ENCODE measurements at places on chromosomes 6 and 20.

DNA sequence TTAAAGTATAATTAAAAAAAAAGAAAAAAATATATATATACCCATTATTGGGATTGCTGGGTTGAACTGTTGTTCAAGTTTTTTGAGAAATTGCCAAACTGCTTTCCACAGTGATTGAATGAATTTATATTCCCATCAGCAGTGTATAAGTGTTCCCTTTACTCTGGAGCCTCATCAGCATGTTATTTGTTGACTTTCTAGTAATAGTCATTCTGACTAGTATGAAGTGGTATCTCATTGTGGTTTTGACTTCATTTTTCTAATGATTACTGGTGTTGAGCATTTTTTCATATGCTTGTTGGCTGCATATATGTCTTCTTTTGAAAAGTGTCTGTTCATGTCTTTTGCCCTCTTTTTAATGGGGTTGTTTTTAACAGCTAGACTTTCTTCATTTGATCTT lies 1260.8 kb upstream of the GJE1 start:
- DNase-seq: no peak

- DNase-seq: no peak
Measured at GRCh38 chr6:139381216-139381865, 6.9 kb upstream of the CITED2 start.

DNA sequence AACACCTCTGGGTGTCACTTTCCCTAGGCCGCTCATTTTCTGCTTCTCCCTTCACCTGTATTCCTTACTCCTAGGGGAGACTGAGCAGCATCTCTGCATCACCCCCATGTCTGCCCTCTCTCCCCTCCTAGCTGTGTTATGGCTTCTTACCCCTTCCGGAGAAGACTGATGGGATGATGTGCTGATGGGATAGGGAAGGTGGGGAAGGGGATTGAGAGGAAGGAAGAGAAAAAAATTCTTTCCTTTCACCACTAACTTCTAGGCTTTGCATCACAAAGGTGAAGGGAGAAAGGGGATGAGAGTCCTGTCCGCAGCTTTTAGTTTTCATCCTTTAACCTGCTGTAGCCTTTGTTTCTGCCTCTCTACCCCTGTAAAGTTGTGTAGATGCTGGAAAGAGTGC lies 26.7 kb downstream of the AKAP7 start:
- no peak for DNase-seq

- no peak for DNase-seq
Measured at GRCh38 chr6:40393641-40394040, 193.5 kb downstream of the LRFN2 start.

- DNase-seq: no peak
Measured at GRCh38 chr6:114090626-114091025, 119.7 kb upstream of the HDAC2 start.

- no peak for DNase-seq
Measured at GRCh38 chr6:53529324-53530036, 15.4 kb downstream of the GCLC start.

- DNase-seq: no peak
Measured at GRCh38 chr20:17961587-17961940, 7.0 kb downstream of the SNX5 start.

- no peak for DNase-seq
Measured at GRCh38 chr6:113923526-113923925, 47.4 kb downstream of the HDAC2 start.
